Activated T-cell treated with anti-CD3 and anti-CD28 coated beads, Interleukin-2, amount 50 U/mL, for 24 hours (primary cell): ENCODE measurements at places on chromosomes 5 and 9.

- no peak for DNase-seq
Observed at GRCh38 chr5:166505067-166505466, 1786.4 kb upstream of the WWC1 start.

DNA sequence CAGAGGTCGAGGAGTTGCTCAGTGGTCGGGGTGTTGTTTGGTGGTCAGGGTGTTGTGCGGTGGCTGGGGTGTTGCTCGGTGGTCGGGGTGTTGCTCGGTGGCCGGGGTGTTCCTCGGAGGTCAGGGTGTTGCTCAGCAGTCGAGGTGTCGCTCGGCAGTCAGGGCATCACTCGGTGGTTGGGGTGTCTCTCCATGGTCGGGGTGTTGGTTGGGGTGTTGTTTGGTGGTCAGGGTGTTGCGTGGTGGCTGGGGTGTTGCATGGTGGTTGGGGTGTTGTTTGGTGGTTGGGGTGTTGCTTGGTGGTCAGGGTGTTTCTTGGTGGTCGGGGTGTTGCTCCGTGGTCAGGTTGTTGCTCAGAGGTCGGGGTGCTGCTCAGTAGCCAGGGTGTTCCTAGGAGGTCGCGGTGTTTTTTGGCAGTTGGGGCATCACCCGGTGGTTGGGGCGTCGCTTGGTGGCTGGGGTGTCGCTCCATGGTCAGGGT lies 11.0 kb upstream of the GPSM1 start:
- DNase-seq, result no peak

- no peak for DNase-seq
Observed at GRCh38 chr9:117747386-117747970, 43.3 kb downstream of the TLR4 start.

DNA sequence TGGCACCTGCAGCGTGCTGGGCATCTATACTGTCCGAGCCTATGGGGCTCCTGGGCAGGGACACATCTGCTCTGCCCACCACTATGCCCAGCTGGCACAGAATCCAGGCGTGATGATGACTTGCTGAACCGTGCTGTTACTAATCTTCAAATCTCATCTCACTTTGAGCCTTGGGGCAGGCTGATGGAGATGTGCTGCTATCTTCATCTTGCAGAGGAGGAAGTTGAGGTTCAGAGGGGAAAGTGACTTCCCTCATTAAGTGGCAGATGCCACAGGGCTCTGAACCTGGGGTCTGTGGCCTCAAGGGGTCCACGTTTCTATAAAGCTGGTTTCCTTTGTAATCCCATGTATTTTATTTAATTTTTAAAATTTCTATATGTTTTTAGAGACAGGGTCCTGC lies 4.7 kb downstream of the SLC2A6 start:
- DNase-seq, result no peak

DNA sequence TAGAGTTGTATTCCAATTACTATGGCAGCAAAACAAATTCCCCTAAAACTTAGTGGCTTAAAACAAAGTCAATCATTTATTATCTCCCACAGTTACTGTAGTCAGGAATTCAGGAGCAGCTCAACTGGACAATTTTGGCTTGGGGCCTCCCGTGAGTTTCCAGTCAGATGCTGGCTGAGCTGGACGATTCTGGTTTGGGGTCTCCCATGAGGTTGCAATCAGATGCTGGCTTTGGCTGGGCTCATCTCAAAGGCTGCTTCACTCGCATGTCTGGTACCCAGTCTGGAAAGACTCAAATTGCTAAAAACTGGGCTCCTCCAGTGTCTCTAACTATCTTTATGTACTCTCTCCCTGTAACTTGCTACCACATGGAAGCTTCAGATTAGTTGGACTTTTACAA lies 130.1 kb downstream of the C5orf15 start:
- no peak for DNase-seq

GRCh38 chr5:134236318-134236717 lies 10.4 kb upstream of the PPP2CA start:
- no peak for DNase-seq

DNA sequence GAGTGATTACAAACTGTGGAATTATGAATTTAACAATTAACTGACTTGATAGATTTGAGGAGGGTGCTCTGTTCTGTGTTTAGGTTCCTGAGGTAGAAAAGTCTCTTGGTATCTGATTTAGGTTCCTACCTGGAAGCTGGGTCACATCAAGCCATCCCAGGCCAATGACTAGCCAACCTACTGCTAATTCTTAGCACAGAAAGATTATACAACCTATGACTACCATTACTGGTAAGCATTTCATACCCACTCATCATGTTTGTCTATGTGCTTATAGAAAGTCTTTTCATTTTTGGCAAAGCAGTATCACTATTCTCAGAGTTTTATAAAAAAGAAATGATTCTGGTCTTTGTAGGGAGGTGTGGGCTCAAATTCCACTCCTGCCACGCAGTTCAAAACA lies 49.7 kb downstream of the GNAQ start:
- DNase-seq, result no peak

- no peak for DNase-seq
Observed at GRCh38 chr9:86277072-86277471, 5.3 kb downstream of the ISCA1 start.

GRCh38 chr5:6979061-6979460 lies 265.8 kb downstream of the TENT4A start:
- DNase-seq, result no peak

DNA sequence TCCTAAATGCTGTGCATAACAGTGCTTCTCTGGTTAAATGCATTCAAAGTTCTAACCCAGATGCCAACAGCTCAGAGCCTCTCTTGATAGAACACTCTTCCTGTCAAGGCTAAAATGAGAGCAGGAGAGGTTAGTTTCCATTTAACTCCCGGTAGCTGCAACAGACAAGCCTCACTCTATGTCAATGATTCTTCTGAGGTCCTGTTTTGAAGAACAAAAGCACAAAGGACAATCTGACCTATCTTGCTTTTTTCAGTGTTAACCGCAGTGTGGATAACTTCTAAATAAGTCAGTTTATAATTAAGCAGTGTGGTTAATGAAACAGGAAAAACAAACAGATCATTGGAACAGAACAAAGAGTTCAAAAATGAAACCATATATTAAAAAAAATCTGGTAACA lies 80.7 kb downstream of the ANKRD55 start:
- DNase-seq, result no peak

DNA sequence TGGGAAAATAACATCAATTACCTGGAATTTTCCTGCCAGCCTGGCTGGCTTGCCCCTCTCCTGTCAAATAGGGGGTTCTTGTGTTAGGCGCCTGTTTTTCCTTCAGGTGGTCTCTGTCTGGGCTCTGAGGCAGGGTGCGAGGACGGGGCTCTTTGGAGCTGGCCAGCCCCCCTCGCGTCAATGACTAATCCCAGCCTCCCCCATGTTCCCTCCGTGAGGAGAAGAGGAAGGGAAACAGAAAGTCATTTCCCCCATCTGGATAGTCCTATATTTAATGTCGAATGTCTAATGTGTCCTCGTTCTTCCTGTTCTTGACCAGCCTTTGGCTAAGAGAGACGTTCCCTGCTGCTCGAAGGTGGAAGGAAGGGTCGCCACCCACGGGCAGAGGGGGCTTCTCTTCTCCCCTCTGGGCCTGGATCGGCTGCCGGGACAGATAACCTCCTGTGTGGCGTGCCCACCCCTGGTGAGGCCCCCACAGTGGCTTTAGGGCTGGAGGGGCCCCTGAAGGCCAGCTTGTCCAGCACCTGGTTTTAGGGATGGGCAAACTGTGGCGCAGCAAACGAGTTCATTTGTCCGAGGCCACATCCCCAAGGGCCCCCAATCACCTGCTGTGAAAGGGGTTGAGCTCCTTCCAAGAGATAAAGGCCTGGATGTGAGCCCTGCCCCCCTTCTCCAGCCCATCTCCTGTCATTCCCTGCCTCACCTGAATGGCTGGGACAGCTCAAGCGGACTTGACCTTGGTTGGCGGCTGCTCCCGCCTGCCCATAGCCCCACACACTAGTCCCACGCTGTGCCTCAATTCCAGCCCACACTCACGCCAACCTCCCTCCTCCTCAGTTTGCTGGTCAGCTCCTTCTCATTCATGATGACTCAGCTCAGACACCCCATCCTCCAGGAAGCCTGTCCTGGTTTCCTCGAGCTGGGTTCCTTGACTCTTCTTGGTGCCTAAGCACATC lies 35.9 kb upstream of the UNC5A start:
- peak; percentile 17 for DNase-seq

DNA sequence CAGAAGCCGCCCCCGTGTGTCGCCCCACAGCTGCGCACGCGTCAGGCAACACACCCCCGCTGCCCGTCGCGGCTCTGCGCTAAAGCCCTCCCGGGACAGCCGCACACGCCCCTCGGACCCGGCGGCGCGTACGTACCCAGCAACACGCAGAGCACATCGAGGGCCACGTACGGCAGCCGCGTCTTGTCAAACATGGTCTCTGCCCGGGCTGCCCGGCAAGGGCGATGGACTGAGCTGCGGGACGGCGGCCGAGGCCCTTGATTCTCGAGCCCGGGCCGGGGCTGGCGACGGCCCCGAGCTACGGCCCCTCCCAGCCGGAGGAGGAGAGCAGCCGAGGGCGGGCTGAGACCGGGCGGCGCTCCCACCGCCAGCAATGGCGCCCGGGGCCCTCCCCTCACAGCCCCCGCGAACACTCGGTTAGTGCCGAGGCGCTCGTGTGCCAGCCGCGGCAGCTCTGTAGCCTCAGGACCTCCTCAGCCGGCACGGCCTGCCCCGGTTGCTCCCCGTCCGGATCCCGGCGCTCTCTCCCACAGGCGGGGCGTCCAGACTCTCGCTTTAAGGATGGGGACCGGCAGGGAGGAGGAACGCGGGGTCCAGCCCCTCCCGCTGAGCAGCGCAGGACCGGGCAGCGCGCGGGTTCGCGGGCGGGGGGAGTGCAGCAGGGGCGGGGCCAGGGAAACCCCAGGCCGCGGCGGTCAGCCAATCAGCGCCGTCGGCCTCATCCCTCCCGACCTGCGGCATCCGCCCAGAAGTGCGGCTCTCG lies at the start of gene PLPP1:
Gene PLPP1 (minus strand): TSS at position 529 of the 763 bp plus-strand sequence. CDS start 335 bp downstream, at position 194.
- DNase-seq, result peak; percentile 94

DNA sequence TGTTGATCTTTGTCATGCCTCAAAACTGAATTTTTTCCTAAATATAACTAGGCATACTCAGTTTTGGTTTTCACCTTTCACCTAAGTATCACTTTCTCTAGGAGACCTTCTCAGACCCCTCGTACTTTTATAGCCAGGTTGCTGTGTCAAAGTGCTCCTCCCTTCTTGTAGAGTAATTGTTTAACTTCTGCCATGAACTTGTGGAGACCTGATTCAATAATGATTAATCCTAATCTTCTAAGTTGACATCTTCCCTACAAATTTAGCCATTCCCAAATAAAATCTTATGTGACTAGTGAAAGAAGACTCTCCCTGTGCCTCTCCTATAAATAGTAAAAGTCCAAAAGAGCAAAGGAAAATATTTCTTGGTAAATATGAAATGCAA lies 159.8 kb downstream of the SPATA31D1 start:
- DNase-seq, result no peak

GRCh38 chr5:128083811-128084227 lies 253 bp downstream of the SLC12A2 start:
- no peak for DNase-seq

DNA sequence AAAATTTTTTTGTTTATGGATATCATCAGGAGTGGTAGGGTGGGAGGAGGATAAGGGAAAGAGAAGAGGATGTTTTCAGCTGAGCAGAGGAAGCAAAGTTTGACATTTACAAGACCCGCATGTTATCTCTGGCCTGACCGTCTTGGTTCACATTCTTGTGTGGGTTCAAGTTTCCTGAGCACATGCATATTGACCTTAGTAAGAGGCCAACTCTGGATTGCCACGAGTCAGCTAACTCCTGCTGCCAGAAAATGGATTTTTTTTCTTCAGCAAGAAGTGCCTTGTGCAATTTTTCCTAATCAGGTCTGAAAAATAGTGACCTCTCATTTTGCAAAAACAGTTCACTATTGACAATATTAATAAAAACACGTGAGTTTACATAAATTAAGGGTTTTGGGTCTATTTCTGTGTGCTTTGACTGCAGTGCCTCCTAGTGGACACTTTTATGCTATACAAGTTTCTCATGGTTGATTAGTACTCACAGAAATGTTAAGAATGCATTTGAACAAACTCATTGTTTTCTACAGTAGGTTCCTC lies 27.1 kb upstream of the BASP1 start:
- no peak for DNase-seq

DNA sequence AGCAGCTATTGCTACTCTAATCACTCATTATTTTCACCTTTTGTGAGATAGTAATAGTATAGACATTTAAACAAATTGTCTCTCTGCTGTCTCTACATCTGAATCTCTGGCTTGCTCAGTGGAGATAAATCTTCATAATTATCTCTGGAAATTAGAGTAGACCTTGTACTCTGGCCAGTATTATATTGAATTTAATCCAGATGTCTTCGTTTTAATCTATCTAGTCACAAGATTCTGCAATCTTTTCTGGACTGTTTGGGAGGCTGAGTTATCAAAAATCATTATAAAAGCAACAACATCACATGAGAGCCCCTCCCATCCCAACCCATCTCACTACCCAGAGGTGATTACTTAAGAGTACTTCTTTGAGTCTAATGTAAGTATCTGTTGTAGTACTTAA lies 19.0 kb downstream of the ARHGAP26 start:
- no peak for DNase-seq

DNA sequence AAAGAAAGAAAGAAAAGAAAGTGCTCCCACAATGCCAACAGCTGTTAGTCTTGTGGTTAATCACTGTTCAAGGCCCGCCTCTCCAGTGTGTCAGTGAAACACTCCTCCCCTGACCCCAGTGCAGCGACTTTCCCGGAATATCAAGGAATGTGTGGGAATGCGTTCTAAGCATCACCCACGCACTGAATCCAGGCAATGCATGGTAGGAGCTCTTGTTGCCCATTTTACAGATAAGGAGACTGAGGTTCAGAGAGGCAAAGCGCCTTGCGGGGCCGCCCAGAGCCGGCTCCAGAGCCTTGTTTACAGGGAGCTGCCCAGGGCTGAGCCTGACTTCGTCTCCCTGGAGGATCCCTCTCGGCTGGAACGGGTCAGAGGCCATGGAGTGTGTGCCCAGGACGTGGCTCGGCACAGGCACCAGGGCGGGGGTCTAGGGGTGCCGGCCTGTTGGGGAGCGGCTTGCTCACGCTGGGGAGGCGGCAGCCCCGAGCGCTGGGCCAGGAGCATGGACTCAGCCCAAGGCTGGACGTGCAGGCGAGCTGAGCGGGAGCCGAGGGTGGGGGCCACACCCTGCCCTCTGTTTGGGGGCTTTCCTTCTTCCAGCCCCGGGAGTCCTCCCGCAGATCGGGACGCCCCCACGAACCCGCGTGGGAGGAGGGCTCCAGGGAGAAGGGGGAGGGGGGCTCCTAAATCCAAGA lies 823 bp downstream of the ST6GALNAC6 start:
- DNase-seq, result peak; percentile 60

DNA sequence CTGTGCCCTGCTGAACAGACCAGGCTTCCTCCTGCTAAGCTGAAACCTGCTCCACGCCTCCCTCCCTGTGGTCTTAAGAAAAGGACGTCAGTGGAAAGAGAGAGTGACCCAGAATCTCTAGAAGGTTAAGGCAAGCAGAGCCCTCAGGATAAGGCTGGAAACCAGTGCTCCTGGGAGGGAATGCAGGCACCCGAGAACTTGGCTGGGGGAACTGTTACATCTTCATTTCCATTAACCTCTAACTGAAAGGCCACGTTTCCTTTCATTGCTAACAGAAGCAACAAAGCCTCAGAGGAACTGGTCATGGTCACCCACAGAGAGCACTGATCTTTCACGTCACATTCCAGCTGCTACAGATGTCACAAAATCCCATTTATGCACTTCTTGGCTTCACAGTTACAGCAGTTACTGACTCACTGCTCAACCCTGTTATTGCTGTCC lies 26.1 kb upstream of the AKNA start:
- no peak for DNase-seq
